ENCODE measurements at places on chromosomes 12 and 14. TPM values are rescaled to one million over a fixed set of nuclear protein-coding genes. Genes with fewer than 3 reads are reported as not detected.

GRCh38 chr14:64830961-64831360 lies 48.7 kb downstream of the SPTB start:
- no peaks in the 10 kb centered on the region for H3K4me1 ChIP-seq
- no peak overlapping the region for H3K4me3 ChIP-seq
- H3K27me3 ChIP-seq: no peaks in the 10 kb centered on the region

- peaks cover 13% of the 10 kb centered on the region for H3K36me3 ChIP-seq
- DNase-seq: no peak
- no peaks in the 10 kb centered on the region for H3K27me3 ChIP-seq
- no peak overlapping the region for H3K4me3 ChIP-seq
- H3K4me1 ChIP-seq: no peaks in the 10 kb centered on the region
Observed at GRCh38 chr12:110373962-110374611, 29.4 kb downstream of the ANAPC7 start.

- peaks cover 70% of the 10 kb centered on the region for H3K27me3 ChIP-seq
- no peak overlapping the region for H3K4me3 ChIP-seq
- no peak for DNase-seq
Observed at GRCh38 chr14:101074196-101075024, 170.9 kb upstream of the RTL1 start.

DNA sequence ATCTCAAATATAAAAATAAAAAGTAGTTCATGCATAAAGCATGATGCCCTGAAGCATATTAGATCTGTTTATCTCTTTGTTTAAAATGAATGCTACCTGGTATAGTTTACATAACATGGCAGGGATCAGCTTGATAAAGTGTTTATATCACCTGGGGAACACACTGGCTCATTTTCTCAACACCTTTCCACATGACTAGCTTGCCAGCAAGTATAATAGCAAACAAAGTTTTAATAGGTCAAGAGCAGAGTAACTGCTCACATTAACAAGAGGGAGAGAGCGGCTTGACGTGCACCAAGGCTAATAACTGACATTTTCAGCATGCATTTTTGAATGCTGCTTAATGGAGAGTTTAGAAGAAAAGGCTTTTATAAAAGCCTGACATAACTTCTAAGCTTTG lies 246.4 kb downstream of the EGLN3 start:
- H3K4me3 ChIP-seq: no peak overlapping the region
- no peaks in the 10 kb centered on the region for H3K27me3 ChIP-seq
- peaks cover 23% of the 10 kb centered on the region for H3K4me1 ChIP-seq
- DNase-seq: no peak

DNA sequence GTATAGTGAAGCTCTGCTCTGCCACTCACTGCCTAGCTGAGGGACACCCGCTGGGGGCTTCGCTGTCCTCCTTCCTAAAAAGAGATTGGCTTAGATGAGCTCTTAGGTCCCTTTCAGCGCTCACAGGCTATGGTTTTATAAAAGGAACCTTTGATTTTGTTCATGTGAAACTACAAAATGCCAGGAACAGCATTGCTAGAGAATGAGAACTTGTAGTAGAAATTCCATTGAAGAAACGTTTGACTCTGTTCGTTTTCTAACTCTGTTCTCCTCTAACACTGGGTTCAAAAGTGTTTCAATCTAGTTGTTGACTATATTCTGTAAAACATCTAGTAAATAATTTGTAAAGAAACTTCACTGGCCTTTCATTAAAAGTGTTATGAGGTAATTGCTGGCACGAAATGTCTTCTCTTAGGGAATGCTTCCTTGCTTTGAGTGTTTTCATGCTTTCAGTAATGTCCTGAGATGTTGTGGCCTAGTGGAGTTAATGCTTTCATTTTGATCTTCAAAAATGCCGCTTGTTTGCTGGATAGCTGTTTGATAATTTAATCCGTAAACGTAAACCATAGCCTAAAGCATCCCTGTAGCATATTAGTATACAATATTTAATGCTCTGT lies 1.6 kb downstream of the MARK3 start:
- peak overlapping the region; percentile 91 for H3K4me3 ChIP-seq
- peaks cover 5% of the 10 kb centered on the region for H3K4me1 ChIP-seq
- H3K27ac ChIP-seq: no peak overlapping the region
- H3K36me3 ChIP-seq: no peaks in the 10 kb centered on the region
- peak; percentile 61 for DNase-seq
- H3K27me3 ChIP-seq: peaks cover 14% of the 10 kb centered on the region

GRCh38 chr14:76948213-76948947 lies 80.1 kb downstream of the IRF2BPL start:
- no peak for DNase-seq
- H3K4me3 ChIP-seq: no peak overlapping the region
- H3K27me3 ChIP-seq: no peaks in the 10 kb centered on the region
- H3K36me3 ChIP-seq: no peaks in the 10 kb centered on the region
- peaks cover 16% of the 10 kb centered on the region for H3K4me1 ChIP-seq

DNA sequence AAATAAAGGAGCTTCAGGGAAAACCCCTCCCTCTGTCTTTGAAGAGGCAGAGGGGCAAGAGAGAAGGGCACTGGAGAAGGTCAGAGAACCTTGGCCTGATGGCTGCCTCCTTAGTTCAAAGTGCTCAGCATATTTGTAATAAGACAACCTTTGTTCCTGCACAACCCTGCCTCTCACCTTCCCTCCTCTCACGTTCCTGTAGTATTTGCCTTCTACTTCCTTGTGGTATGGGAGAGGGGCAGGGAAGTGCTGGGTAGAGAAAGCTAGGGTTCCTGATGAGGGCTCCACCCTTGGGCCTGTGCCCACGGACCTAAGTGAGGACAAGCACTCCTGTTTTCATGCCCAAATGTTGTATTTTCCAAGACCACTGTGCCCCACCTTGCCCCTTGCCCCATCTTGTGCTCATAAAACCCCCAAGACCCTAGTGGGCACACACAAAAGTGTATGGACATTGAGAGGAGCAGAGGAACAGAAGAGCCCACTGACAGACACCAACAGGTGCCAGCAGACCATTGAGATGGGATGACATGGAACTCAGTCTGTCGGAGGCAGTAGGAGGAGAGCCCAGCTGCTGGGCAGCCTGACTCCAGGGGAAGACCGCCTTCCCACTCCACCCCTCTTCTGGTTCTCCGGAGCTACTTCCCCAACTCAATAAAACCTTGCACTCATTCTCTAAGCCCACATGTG lies 261.5 kb upstream of the CCDC196 start:
- H3K4me1 ChIP-seq: no peaks in the 10 kb centered on the region
- H3K4me3 ChIP-seq: no peak overlapping the region
- no peaks in the 10 kb centered on the region for H3K27me3 ChIP-seq
- no peak for DNase-seq
- no peaks in the 10 kb centered on the region for H3K36me3 ChIP-seq

GRCh38 chr12:116651089-116651488 lies 86.8 kb downstream of the SPRING1 start:
- no peak overlapping the region for H3K27ac ChIP-seq
- H3K36me3 ChIP-seq: no peaks in the 10 kb centered on the region
- no peaks in the 10 kb centered on the region for H3K27me3 ChIP-seq
- peaks cover 2% of the 10 kb centered on the region for H3K4me1 ChIP-seq
- no peak overlapping the region for H3K4me3 ChIP-seq

DNA sequence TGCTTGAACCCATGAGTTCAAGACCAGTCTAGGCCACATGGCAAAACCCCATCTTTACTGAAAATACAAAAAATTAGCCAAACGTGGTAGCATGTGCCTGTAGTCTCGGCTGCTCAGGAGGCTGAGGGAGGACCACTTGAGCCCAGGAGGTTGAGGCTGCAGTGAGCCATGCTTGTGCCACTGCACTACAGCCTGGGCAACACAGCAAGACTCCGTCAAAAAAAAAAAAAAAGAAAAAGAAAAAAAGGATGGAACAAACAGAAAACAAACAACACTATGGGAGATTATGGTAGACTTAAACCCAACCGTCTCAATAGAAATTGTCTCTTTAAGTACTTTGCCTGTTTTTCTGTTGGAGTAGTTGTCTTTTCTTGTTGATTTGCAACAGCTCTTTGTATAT lies 36.4 kb downstream of the PYM1 start:
- H3K4me3 ChIP-seq: no peak overlapping the region
- H3K27ac ChIP-seq: no peak overlapping the region
- H3K4me1 ChIP-seq: no peaks in the 10 kb centered on the region
- no peaks in the 10 kb centered on the region for H3K27me3 ChIP-seq
- H3K36me3 ChIP-seq: no peaks in the 10 kb centered on the region

Gene TPPP2
- total RNA-seq: not detected

All from neural progenitor cell (in vitro differentiated cells).